ENCODE measurements at places on chromosomes 3 and 15. TPM values are rescaled to one million over a fixed set of nuclear protein-coding genes. Genes with fewer than 3 reads are reported as not detected.

DNA sequence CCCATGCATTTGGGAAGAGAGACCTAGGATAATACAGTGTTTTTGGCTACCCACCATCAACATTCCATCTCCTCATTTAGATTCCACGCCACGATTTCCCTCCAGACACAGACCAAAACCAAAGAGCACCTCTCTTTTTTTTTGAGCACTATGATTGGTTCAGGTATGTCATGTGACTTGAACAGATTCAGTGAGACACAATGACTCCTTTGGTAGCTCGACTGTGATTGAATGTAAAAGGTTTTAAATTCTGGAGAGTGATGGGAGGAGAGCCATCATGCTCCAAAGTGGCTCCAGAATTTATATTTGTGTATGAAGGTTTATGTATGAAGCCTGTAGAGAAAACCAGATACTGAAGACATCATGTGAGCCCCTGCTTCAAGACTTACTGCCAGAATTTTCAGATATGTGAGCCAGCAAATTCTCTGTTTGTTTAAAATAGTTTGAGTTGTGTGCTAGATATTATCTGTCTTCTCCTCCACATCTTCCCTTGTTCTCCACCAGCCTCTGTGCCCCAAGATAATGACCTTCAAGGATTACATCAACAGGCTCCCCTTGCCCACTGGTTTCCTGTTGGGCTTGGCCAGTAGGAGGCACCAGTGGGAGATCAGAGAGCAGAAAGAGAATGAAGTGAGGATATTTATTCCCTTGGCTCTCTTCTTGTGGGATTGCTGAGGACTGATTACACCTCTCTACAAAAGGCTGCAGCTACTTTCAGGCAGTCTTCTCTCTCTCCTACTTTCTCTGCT, 12.5 kb downstream of the MYD88 start:
- DNase-seq: no peak

- DNase-seq: peak; percentile 82
Observed at GRCh38 chr3:186109897-186110803, 1.3 kb upstream of the ETV5 start.

CD200 gene
- total RNA-seq: 7.7 TPM

GASK1A gene
- 80.1 TPM for total RNA-seq

DNA sequence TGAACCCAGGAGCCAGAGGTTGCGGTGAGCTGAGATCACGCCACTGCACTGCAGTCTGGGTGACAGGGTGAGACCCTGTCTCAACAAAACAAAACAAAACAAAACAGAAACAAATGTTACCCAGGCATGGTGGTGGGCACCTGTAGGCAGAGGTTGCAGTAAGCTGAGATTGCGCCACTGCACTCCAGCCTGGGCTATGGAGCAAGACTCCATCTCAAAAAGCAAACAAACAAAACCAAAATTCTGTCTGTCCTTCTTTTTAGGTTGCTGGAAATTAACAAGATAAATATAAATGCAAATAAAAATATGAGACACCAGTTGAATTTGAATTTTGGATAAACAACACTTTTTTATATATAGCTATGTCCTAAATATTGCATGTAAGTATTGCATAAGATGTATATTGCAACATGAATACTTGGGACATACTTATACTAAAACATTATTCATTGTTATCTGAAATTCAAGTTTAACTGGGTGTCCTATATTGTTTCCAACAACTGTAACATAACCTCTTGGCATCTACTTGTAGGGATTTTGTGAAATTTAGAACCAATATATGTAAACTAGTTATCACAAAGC, 4.7 kb upstream of the CEP97 start:
- no peak for DNase-seq

GRCh38 chr3:179404307-179404706, 47.0 kb downstream of the GNB4 start:
- DNase-seq: no peak

GOLGA6B gene
- total RNA-seq: not detected

- DNase-seq: no peak
Observed at GRCh38 chr3:129409541-129409940, 18.9 kb downstream of the EFCAB12 start.

- no peak for DNase-seq
Observed at GRCh38 chr3:115999001-115999585, 375.8 kb downstream of the GAP43 start.

WDR82 gene
- 72.6 TPM for total RNA-seq

CRTAP gene
- total RNA-seq: 323 TPM

DAZL gene
- total RNA-seq: not detected

DNA sequence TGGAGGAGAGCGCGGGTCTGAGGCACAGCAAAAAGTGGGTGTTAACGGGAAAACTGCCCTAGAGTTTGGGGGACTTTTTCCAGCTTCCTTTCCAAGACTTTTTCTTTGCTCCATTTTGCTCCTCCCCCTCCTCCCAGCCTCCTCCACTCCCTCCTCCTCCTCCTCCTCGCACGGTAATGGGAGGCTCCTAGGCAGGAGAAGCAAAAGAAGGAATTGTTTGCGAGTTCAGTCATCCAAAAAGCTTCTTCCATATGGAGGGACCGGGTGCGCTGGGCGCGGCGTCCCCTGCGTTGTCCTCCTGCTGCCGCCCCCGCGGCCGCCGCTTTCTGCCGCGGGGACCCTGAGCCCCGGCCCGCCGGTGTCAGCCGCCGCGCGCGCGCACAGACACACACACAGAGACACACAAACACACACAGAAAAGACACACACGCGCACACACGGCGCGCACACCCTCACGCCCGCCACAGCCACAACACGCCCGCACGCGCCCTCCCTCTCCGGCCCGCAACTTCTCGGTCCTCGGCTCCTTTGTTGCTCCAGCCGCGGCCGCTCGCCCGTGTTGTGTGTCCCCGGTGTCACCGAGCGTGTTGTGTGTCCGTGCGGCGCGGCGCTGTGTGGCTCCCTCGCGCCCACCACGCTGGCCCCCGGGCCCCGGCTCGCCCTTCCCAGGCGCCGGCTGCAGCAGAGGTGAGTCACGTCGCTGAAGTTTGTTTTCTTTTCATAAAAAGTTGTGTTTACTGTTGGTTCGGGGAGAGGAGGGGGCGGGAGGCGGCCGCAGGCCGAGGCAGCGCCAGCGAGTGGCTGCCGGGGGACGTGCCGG, at the start of gene BOC:
Gene BOC (plus strand): TSS at position 228 of the 820 bp plus-strand sequence. CDS start 38,246 bp downstream, outside the sequence.
- DNase-seq: peak; percentile 81

DNA sequence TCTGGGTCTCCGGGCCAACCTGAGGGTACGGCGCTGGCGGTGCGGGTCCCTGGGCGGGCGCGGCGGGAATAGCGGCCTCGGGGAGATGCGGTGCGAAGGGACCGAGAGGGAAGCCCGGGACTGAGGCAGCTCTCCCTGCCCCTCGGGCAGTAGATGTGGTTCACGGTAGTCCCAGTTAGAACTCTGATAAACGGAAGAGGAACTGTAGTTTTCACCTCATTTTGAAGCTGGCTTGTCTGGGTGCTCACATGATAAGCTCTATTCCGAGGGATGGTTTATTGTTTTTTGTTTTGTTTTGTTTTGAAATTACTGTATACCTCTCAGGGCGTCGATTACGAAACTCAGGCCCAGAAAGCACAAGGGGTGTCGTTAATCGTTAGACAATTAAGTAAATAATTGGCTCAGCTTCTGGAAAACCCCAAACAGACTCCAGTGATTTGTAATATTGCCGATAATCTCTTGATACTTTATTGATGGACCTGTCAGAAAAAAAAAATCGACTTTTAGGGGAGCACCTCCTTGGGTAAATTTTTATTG, 413 bp downstream of the NUSAP1 start:
- DNase-seq: no peak

DNA sequence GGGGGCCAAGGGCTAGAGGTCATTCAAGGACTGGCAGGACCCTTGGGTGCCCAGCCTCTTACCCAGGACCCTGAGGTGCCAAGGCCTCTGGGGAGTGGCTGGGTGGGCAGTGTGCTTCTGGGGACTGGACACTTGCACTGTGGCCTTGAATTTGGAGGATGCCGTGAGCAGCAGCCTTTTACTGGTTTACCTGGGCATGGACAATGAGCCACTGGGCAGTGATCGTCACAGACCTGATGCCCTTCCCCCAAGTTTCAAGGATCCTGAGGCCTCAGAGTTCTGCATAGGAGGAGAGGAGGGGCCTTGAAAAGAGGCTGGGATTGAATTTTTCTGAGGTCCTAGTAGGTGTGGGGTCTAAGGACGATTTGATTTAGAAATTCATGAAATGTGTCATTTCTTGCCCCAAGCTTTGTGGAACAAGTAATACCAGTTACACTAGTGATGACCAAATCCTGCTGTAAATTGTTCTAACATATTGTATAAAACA, 146.1 kb upstream of the TPM1 start:
- no peak for DNase-seq

SPG11 gene
- total RNA-seq: 51.4 TPM

RTP1 gene
- total RNA-seq: not detected

DNA sequence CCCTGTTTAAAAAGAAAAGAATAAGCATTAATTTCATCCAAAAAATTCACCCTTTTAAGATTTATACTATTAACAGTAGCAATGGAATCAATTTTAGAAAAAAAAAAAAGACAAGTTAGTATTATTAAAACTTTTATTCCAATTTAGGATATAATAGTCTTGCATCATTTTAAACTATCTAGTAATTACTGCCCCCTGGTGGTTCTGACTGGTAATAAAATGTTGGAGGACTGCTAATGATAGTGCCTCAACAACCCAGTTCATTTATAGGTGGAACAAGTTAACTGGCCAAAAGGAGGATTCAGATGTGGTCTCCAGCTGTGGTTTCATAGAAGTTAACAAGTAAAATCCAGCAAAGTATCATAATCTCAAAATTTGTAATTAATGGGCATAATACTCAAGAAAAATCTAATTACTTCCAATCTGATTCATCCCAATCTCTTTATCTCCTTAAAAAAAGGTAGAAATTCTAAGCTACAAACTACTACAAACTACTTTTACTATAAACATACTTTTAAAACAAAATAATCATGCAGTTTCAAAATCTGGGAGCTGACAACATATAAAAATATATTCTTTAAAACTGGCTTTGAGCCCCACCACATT, 30.7 kb upstream of the WDR49 start:
- DNase-seq: no peak

ZBTB20 gene
- total RNA-seq: 75.7 TPM

- DNase-seq: no peak
Observed at GRCh38 chr3:47714606-47715005, 67.1 kb downstream of the SMARCC1 start.

DNA sequence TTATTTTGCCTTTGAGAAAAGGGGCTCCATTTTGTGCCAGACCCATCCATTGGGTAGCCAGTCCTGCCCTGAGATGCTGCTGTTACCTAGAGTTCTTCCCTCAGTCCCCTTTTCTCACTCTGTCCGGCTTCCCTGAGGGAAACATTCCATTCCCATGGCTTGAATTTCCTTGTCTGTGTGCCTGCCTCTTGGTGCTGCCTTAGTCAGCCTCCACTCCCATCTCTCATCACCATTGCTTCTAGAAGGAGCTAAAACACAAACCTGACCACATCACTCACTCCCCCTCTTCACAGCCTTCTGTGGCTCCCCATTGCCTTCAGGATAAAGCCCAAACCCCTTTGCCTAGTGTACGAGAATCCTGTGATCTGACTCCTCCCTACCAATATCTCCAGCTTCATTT, 25.2 kb upstream of the C2CD4B start:
- no peak for DNase-seq

DNA sequence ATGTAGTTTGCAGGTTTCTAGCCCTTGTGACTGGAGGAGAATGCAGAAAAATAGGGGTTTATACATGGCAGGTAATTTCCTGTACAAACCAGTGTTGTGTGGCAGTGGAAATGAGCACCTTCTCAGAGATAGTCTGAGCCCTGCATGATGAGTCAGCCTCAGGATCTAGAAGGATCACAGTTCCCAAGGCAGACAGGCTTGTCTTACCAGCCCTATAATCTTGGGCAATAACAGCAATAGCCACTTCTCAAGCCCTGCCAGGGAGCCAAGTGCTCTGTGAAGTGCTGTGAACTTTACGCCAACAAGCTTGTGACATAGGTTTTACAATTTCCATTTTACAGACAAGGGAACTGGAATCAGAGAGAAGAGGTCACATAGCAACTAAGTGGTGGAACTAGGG, 89.4 kb downstream of the CD47 start:
- DNase-seq: no peak

CSK gene
- 31.8 TPM for total RNA-seq

DNA sequence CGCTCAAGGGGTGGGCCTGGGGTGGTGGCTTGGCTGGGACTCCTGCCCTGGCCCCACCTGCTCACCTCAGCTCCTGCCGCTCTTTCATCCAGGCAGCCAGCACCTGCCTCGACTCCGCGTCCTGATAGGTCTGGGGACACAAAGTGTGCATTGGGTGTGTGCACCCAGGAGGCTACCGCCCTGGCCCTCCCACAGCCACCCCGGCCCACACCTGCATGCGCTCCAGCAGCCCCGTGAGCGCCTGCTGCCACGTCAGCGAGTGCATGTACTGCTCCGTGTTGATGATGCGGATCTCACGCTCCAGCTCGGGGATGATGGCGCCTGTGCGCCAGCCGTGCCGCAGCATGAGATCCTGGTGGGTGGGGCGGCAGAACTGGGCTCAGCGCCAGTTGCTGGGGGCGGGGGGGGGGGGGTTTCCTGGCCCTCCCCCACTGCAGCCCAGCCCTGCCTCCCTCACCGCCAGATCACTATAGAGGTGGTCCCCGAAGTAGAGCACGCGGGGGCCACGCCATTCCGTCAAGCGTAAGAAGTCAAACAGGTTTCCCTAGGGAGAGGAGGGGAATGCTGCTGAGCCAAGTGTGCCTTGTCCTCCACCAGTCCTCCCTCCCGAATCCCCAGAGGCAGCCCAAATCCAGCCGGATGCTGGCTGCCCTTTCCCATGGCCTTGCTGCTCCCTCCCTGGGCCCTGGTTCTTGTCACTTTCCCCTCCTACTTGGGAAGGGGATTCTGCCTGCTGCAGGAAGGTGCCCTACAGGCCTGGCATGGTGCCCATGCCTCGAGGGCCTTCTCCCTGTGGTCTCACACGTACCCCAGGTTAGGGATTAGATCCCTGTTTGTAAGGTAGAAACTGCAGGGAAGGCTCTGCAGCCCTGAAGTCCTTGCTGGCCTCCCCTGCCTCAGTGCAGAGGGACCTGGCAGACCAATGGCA, 8.6 kb downstream of the NT5DC2 start:
- peak; percentile 82 for DNase-seq

- peak; percentile 62 for DNase-seq
Observed at GRCh38 chr15:54374184-54374952, 396.1 kb downstream of the UNC13C start.

LIPC gene
- total RNA-seq: 0.14 TPM

THPO gene
- 0.71 TPM for total RNA-seq

DNA sequence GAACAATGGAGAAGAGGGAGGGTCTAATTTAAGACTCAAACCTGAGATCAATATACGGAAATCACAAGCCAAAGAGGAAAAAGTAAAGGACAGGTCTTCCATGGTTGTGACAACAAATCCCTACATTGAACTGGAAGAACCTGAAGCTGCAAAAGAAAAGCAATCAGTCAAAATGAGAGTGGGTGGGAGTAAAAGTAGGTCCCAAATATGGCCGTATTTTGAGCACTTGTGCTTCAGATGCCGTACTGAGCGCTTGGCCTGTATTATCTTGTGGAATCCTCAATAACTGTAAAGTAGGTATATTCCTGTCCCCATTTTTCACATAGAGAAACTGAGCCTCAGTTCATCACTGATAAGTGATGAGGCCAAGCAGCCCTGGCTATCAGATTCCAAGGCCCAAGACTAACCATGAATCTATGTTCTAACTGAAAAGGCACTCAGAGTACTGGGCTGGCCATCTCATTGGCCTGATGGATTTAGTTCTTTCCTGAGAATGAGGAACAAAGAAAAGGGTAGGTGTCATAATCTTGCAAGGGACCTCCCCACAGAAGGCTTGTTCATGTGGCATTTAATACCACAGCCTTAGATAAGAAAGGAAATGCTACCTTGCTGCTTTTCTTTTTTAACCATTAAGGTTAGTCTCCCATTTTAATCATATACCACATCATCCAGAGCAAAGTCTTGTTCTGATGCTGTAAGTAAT, 52.5 kb downstream of the LRRN1 start:
- no peak for DNase-seq

- no peak for DNase-seq
Observed at GRCh38 chr3:186566772-186567071, 417 bp downstream of the TBCCD1 start.

Data from posterior vena cava (tissue), 2 donors.